ENCODE measurements at places on chromosomes 5 and 9.
A peak's percentile ranks its signal among the peaks of the same experiment; 100 is the strongest.

- DNase-seq = no peak
Measured at GRCh38 chr5:172508471-172509404, 54.4 kb upstream of the SH3PXD2B start.

DNA sequence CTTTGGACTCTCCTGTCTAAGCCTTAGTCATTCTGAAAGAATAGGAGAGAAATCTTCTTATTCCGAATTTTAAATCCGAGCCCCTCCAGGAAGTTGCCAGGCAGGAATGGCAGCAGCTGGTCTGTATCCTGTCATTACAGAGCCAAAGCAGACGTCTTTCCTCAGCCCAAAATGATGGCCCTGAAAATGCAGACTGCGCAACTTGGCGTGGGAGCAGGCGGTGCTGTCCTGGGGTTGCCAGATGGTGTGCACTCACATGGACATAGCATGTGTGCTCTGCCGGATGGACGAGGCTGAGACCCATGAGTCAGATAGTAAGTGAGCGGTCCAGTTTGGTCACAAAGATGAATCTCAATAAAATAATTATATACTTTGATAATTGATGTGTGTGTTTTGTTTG, 410.4 kb downstream of the KCTD16 start:
- no peak for DNase-seq

GRCh38 chr5:95083606-95084005, 201.3 kb downstream of the MCTP1 start:
- DNase-seq = no peak

DNA sequence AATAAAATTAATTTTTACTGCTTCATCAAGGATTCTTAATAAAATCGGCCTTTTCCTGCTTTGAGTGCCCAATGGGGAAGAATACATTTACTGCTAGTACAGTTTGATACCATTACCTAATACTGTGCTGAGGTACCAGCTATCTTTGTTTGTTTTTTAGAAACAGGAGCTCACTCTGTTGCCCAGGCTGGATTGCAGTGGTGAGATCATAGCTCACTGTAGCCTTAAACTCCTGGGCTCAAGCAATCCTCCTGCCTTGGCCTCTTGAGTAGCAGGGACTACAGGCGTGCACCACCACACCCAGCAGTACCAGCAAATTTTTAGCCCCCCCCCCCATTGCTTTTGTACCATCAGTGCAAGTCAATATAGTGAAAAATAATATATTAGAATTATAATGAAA, 13.6 kb upstream of the ANKHD1 start:
- no peak for DNase-seq

DNA sequence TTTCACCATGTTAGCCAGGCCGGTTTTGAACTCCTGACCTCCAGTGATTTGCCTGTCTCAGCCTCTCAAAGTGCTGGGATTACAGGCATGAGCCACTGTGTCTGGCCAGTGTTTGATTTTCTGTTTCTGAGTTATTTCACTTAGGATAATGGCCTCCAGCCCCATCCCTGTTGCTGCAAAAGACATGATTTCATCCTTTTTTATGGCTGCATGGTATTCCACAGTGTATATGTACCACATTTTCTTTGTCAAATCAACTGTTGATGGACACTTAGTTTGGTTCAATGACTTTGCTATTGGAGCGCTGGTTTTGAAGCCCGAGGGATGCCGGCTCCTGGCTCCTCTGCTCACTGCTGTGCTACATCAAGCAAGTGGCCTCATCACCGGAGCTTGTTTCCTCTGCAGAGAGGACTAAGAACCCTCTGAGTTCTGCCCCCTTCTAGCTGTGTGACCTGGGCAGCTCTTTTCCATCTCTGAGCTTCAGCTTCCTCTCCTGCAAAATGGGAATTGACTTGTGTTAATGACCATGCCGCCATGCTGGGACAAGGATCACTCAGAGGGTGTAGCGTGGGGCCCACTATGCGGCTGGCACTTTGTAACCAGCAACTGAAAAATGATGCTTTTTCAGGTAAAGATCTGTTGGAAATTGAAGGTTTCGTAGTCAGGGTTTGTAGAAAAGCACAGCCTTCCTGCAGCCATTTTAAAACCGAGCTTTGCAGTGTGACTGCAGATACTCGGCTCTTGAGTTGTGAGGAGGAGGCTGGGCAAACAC, 4.6 kb upstream of the NEURL1B start:
- DNase-seq = no peak

DNA sequence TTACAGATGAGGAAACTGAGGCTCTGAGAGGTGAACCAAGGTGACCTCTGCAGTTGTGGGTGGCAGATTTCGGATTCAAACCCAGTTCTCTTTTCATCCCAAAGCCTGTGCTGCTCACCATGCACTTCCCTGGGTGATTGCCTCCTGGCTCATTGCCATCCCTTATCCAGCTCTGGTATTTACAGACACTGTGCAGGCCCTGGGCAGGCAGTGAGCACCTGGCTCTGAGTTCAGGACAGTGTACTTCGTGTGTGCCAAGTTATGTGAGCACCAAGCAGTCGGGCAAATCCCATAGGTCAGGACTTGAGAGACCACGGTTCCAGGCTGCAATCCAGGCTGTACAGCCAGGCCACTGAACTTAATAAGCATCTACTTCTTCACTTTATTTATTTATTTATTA, 1.4 kb downstream of the LRSAM1 start:
- DNase-seq = no peak

DNA sequence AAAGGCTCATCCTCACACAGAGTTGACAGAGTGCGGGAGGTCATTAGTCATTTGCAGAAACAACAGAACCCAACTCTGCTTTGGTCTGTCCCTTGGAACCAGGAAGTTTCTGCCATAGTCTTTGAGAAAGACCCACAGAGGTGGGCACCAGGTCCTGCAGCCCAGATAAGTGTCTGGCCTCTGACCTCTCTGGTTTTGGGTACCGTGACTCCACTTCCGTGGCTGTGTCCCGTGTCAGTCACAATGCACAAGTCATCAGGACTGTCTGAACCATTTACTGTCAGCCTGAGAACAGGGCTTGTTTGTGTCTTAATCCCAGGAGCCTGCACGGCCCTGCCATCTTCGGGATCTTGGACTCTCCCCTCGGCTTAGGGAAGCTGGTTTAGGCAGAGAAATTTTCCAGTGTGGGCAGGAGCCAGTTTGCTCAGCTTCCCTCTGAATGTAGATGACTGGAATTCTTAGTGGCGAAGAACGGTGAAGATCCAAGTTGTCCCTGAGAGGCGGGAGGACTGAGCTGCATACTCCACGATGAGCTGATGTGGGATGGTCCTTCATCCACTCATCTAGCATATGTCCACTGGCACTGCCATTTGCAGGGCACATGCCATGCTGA, 11.9 kb downstream of the GSN start:
- no peak for DNase-seq

- DNase-seq = no peak
Measured at GRCh38 chr5:34534523-34535103, 121.5 kb upstream of the RAI14 start.

- DNase-seq = no peak
Measured at GRCh38 chr5:124104344-124104743, 592.4 kb downstream of the CSNK1G3 start.

DNA sequence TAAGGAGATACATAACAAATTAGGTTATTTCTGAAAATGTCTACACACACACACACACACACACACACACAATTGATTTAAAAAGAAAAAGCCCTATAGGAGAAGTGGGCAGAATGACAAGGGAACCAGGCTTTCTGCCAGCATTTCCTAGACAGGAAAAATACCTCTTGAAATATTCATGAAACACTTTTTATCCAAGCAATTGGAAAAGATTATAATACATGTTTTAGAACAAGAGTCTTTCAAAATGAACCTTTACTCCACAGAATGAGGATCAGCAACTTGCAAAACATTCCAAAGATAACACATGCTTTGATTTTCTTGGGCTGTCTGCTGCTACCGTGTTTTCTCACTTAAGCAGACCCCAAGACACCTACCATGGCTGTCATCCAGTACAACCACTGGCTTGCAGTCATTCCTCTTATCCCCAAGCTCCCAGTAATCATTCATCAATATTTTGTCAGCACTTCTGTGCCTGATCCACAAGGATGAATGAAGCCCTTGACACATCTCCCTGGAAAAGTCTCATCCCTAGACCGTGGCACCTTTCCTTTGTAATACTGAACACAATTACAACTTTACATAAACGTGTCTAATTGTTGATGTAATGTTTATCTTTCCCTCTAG, 717.1 kb upstream of the ZNF608 start:
- DNase-seq = no peak

DNA sequence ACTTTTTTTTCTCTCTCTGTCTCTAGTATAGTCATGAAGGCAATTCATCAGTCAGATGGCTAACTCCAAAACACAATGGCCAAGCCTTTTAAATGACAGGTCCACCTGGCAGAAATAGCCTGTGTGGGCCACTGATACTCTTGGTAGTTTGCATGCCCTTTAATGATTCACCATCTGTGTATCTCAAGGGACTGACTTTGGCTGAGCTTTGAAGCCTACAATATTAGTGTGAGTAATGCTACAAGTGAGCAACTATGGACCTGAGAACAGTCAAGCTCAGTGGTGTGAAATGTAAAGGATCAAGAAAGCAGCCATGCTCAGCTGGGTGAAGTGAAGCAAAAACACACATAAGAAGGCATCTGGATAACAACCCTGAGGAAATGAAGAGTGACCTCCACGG, 506.9 kb downstream of the TLE1 start:
- DNase-seq = no peak

- no peak for DNase-seq
Measured at GRCh38 chr5:116076496-116076895, 8.3 kb upstream of the COMMD10 start.

DNA sequence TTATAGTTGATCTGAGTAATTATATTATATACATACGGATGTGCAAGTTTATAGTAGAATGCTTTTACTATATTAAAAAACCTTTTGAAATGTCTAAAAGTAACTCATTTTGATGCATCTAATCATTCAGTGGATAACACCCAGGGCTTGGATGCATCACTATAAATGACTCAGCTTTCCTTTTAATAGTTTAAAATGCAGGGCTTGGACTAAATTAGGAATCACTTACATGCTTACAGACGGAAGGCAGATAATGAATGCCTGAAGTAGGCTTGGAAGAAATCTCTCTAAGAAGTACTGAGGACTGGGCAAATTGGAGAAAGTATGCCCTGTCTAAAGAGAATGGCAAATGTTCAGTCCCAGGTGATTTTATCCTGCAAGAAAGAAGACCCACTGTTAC, 362.5 kb upstream of the CCNH start:
- no peak for DNase-seq

GRCh38 chr9:134169724-134170401, 5.5 kb upstream of the RNU6ATAC start:
- DNase-seq = no peak

DNA sequence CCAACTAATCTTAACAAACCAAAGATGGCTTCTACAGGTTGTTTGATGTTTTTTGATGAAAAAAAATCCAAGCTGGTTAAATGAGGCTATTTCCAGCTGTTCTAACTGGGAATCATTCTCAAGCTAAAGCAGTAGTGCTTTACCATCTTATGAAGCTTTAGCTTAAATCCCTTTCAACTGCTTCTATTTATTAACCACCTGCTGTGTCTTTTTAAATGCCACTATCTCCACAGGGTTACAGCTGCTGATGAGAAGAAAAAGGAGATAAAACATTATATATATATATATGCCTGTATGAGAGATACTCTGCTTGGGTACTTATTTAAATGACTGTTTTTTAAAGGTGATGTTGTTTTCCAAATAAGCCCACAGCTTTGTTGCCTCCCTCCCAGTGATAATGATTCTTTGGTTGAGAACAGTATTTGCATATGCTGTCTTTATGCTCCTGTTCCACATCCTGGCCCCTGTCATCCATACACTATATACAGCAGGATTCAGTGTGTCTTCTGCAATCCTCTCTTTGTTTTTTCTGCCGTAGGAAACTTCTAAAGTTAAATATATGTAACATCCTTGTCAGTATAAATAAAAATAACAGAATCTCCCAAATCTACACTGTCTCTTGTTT, 164.0 kb downstream of the PAM start:
- no peak for DNase-seq

- DNase-seq = no peak
Measured at GRCh38 chr5:2747363-2748162, 3.9 kb downstream of the IRX2 start.

DNA sequence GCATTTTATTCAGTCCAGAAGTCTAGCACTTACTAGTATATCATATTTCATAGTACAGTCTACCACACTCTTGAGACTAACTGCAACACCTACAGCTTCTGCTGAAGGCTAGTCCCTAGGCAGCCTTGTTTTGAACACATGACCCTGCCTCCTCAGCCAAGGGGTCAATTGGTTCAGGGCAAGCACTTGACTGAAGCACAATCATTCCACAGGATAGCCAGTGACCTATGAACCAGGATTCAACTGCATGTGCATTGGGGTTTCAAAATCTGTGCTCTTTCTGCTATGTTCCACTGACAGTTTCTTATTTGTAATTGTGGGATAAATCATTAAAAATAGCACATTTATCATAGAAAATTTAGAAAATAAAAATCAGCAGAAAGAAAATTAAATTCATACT, 186.8 kb downstream of the TMEM161B start:
- no peak for DNase-seq

GRCh38 chr5:78483809-78484521, 123.5 kb downstream of the SCAMP1 start:
- DNase-seq = no peak

DNA sequence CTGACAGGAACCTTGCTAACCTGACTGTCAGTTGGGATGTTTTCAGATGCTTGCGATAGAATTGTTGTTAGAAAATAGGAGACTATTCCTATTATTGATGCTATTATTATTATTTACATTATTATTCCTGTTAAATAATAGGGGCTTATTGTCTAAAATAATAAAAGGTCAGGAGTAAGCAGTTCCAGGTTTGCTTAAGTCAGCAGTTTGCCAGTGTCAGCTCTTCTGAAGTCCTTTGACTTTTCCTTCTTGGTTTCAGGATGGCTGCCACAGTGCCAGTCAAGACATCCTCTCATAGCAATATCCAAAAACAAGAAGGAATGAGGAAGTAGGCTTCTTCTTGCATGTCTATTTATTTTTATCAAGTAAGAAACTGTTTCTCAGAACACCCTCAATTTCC, 141.7 kb upstream of the MARCHF11 start:
- no peak for DNase-seq

GRCh38 chr9:15310107-15310850, 3.3 kb upstream of the TTC39B start:
- DNase-seq = no peak

- DNase-seq = peak; percentile 42
Measured at GRCh38 chr9:129321286-129322021, 143.4 kb upstream of the IER5L start.

DNA sequence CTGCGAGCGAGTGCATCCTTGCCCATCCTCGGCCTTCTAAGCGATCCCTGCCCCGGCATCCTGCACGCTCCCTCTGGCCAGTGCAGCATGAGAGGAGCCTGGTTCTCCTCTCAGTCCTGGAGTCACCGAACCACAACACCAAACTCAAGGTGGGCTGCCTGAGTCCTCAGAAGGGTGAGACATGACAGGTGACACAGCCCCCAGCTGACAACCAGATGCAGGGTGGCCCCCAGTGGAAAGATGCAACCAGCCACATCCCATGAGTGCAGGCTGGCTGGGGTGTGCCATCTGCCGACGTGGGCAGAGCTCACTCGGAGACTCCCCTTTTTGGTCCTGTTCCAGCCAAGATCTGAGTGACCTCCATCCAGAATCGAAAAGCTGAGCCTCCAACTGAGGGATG, 58.4 kb downstream of the COL23A1 start:
- DNase-seq = no peak

- peak; percentile 26 for DNase-seq
Measured at GRCh38 chr5:134846641-134846960, 833 bp downstream of the C5orf24 start.
